GM23248 (cell line): ENCODE measurements at places on chromosomes 1 and 21. TPM values are rescaled to one million over a fixed set of nuclear protein-coding genes. Genes with fewer than 3 reads are reported as not detected.

- DNase-seq: no peak
- H3K4me1 ChIP-seq: no peaks in the 10 kb centered on the region
- H3K4me3 ChIP-seq: no peak overlapping the region
Measured at GRCh38 chr1:45411510-45411899, 71.3 kb upstream of the MUTYH start.

DNA sequence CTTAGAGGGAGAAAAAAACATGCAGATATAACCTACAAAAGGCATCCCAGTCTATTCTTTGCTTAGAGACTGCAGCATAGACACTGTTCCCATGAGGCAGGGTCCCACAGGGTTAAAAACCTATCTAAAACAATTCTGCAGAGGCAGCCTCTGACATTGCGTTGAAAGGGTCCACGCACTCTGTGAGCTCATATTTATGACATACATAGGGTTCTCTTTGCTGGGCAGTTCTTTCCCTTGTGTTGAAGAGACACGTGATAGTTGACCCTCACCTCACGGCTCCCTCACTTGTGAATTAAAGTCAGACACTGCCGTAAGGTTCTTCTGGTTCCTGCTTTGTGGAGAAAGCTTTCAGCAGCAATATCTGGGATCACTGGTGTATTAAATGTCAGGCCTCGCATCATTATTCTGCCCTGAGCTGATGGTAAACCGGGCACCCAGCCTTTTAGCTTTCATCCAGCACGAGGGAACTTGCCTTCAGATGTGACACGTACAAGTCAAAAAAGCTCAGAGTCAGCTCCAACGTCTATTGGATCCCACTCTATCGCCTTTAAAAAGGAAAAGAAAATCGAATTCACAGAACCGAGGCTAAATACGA, 52.8 kb upstream of the HNRNPU start:
- no peak for DNase-seq
- no peak overlapping the region for H3K4me3 ChIP-seq
- no peak overlapping the region for H3K27ac ChIP-seq
- no peaks in the 10 kb centered on the region for H3K36me3 ChIP-seq
- H3K27me3 ChIP-seq: no peaks in the 10 kb centered on the region

DNA sequence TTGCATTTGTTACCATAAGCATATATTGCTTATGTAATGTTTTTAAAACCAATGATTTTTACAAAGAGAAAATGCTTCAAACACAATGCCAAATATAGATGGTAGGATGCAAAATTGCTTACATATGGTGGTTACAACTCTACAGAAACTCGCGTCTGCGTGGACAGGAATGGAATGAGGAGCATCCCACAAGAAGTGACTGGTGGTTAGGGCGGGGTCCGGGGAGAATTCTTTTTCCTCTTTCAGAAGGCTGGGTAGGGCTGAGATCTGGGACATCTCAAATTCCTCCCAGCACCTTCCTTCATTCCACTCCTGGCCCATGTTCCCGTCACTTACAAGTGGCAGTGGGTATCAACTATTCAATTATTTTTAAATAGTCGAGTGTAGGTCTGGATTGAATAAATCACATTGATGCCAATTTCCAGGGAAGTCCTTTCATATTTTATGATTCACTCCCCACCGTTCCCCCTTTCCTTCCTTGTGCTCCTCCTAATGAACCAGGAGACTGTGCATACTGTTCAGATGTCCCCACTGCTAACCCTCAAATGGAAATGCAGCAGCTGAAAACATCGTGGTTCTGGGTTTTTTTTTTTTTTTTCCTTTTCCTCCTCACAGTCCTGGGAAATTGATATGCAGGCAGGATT, 174.5 kb upstream of the POU3F1 start:
- H3K27me3 ChIP-seq: peaks cover 21% of the 10 kb centered on the region
- H3K4me1 ChIP-seq: peaks cover 19% of the 10 kb centered on the region; the same call in 1 of the 2 replicates
- H3K36me3 ChIP-seq: no peaks in the 10 kb centered on the region
- peak; percentile 79 for DNase-seq
- H3K27ac ChIP-seq: no peak overlapping the region
- H3K4me3 ChIP-seq: no peak overlapping the region

DNA sequence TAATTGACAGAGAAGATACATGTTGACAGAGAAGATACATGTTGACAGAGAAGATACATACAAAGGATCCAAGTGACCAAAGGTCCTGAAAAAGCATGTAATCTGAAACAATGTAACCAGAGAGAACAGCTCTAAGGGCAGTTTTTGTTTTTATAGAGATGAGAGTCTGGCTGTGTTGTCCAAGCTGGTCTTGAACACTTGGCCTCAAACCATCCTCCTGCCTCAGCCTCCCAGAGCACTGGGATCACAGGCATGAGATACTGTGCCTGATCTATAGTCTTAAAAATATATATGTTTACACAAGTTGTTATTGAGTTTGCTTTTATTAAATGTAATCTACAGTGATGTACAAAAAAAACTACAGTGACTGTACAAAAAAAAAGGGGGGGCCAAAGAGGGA, 12.5 kb downstream of the MEAF6 start:
- peaks cover 35% of the 10 kb centered on the region for H3K36me3 ChIP-seq
- peaks cover 13% of the 10 kb centered on the region for H3K4me1 ChIP-seq

KIAA1614 gene
- polyA plus RNA-seq: 1.3 and 2.7 TPM in 2 replicates

CDA gene
- polyA plus RNA-seq: 9.6 and 9.9 TPM in 2 replicates

TMEM82 gene
- not detected in 2 replicates for polyA plus RNA-seq

EXO1 gene
- 6.2 and 6.3 TPM in 2 replicates for polyA plus RNA-seq
